ENCODE measurements at places on chromosomes 7 and 10. TPM values are rescaled to one million over a fixed set of nuclear protein-coding genes. Genes with fewer than 3 reads are reported as not detected.

Gene GHITM
- 105 TPM for polyA plus RNA-seq

- DNase-seq, result no peak
These were observed 107.3 kb downstream of the CYTH3 start for GRCh38 chr7:6165075-6165474.

Gene SEMA3A
- polyA plus RNA-seq, result 22.2 TPM

Gene ANXA8
- not detected for polyA plus RNA-seq

Gene ACTR3C
- polyA plus RNA-seq, result 1.3 TPM

DNA sequence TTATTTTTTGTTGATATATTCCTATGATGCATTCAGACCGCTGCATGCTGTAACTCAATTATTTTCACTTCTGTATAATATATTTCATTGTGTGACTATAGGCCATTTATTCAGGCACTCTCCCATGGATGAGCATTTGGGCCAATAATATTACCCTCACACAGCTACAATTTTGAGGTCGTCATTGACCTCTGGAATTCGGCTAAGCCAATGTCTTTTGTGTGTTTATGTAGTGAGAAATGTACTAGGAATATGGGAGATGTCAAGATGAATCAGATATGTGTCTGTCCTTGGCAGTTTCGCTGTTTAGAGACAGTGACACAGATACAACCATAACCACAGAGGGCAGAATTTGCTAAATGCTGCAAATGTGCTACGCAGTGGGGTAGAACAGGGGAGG lies 474.2 kb downstream of the ADRA2A start:
- no peak for DNase-seq
